ENCODE measurements at places on chromosomes 13 and 19. TPM values are rescaled to one million over a fixed set of nuclear protein-coding genes. Genes with fewer than 3 reads are reported as not detected.

- DNase-seq, result no peak
These were observed 440.9 kb downstream of the TSHZ3 start for GRCh38 chr19:30908262-30908771.

GRCh38 chr19:34501339-34502320 is 20.1 kb downstream of the WTIP start:
- peak; percentile 90 for DNase-seq

DNA sequence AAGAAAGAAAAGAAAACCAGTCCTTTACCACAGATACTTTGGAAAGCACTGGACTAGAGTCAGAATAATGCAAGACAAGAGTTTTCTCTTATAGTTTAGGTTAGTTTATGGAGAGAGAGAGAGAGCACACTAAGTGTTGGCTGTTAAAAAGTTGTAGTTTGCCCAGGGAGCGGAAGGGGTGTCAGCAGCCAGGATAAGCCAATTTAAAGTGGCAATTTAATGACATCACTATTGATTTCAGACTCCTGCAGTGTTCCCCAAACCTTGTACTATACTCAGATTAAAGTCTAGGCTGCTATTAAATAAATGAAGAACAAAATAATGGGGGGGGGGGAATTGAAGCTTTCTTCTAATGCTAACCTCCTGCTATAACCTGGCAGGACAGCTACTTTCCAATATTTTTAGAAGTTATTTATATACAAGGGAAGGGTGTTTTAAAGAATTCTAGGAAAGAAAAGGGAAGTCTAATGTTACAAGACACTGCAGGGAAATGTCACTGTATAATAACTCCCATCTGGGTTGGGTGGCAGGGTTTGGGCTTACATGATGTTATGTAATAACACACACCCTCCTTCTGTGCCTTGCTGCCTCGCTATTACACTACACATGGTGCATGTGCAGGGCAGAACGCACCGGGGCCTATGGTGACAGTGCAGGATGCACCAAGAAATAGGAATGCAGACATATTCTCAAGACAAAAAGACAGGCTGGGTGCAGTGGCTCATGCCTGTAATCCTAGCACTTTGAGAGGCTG is 19.9 kb downstream of the TPT1 start:
- no peak for DNase-seq

- no peak for DNase-seq
These were observed 1.8 kb upstream of the NEK3 start for GRCh38 chr13:52161181-52161646.

DNA sequence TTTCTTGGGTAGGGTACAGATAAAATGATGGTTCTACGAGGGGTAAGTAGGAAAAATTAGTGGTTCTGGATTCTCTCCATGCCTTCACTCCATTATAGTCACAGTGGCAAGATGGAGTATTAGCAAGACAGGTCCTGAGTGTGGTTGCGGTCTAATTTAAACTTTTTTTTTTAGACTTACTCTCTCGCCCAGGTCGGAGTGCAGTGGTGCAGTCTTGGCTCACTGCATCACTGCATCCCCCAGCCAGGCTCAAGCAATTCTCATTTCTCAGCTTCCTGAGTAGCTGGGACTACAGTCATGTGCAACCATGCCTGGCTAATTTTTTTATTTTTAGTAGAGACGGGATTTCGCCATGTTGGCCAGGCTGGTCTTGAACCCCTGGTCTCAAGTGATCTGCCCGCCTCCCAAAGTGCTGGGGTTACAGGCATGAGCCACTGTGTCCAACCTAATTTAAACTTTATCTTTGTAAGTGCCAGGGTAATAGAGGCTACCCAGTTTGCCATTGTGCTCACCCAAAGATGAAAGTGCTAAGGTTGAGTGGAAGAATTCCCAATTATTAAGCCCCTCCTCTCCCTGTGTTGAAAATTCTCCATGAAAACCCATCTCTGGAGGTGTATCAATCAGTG is 135.6 kb downstream of the TM9SF2 start:
- no peak for DNase-seq

DNA sequence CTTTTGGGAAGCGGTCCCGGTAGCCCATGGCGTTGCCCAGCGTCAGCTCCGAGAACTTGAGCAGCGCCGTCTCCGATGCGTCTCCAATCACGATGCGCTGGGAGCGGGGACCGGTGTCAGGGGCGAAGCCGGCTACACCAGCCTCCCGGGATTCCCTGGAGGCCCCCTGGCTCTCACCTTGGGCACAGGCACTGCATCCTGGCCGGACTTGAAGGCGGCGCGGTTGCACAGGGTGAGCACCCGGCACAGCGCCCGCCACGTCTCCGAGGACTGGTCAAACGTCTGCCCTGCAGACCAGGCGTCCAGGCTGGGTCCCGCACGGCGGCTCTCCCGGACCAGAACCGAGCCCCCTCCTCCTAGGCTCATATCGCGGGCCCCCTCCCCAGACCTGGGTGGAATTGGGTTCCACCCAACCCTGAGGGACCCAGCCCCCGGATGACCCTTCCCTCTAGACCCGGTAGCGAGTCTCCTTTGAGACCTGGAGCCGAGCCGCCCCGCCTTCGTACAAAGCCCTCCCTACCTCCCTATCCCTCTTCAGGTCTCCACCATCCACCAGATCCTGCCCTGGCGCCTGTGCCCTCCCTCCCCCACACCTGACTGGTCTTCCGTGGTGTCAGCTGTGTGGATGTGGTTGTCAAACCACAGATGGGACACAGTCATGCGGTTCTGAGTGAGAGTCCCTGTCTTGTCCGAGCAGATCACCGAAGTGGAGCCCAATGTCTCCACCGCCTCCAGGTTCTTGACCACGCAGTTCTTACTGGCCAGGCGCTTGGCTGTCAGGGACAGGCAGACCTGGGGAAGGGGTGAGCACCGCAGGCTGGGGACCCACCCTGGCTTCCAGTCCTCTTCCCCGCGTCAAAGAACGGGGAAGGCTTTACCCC is 4.8 kb downstream of the ATP4A start:
- no peak for DNase-seq

DNA sequence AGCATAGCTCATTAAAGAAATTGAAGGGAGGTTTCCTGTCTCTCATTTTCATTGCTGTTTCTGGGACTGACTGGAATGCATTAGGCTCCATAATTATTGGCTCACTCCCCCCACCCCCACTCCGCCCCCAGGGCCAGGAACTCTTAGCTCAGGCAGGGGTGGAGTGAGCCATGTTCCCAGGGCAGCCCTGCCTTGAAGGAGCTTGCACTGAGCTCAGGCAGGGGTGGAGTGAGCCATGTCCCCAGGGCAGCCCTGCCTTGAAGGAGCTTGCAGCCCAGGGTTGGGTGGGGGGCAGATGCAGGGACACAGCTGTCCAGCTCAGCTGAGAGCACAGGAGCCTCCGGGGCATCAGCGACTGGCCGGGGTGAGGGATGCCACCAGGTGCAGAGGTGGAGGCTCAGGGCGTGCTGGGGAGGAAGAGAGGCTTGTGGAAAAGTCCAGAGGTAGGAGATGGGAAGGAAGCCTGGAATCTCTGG is 39.1 kb upstream of the TFDP1 start:
- peak; percentile 16 for DNase-seq

GRCh38 chr19:54114340-54115108 is 933 bp downstream of the TFPT start:
- DNase-seq, result no peak

DNA sequence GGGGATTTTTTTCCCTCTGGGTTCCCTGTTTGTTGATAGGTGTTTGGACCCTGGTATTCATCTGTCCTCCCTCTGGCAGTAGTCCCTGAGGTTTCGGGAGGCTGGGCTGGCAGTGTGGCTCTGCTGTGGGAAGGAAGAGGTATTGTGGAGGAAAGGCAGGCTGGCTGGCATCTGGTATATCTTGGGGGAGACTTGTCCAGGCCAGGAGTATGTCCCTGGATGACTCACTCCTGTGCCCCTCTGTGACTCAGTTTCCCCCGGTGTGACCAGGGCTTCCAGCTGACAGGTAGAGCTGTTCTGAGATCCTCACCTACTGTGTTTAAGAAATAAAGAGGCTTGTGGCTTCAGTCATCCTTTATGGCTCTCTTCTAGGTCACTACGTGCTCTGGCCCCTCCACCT is 14.2 kb upstream of the ZNF492 start:
- no peak for DNase-seq

The NLRP4 gene
- not detected for total RNA-seq

The ACTMAP gene
- 7.6 TPM for total RNA-seq

The GPALPP1 gene
- total RNA-seq, result 38.7 TPM

The ZNF701 gene
- total RNA-seq, result 13.5 TPM

The ZNF541 gene
- not detected for total RNA-seq

The CRX gene
- 0.15 TPM for total RNA-seq

The FFAR2 gene
- total RNA-seq, result not detected

The CBY2 gene
- not detected for total RNA-seq

The VSIG10L gene
- 6.5 TPM for total RNA-seq

The CDX2 gene
- total RNA-seq, result not detected

All from cardiac muscle cell (in vitro differentiated cells and primary cell).